Nucleus accumbens (tissue), 56 donors: ENCODE measurements at places on chromosomes 3 and 15.

DNA sequence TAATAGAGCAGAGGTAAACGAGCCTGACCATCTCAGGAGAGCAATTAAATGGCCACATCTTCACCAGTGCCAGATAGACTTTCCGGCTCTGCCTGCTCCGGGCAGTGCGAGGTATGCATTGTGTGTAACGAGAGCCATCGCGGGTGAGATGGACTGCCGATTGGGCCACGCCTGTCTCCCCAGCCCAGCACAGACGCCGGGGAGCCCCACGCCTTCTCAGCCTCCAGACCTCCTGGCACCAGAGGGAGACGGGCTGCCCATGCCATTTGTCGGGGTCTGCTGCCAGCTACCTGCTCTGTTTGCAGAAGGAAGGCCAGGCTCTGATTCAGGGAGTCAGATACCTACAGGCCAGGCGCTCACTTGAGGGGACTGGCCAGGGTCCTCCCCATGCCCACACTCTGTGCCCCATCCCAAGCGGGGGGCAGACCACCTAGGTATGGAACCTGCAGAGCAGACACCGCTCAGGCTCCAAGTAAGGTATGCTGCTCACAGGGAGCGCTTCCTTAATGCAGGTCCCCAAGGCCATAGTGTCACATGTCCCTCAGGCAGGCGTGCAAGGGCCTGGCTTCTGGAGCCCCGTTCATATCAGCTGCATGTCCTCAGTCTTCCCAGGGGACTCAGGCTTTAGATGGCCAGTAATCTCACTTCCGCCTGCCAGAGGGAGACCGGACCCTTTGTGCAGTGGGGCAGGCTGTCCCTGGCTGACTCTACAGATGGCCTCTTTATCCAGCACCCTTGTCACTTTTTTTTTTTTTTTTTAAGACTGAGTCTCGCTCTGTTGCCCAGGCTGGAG is 62.2 kb downstream of the DNAJB8 start:
- DNase-seq: no peak

DNA sequence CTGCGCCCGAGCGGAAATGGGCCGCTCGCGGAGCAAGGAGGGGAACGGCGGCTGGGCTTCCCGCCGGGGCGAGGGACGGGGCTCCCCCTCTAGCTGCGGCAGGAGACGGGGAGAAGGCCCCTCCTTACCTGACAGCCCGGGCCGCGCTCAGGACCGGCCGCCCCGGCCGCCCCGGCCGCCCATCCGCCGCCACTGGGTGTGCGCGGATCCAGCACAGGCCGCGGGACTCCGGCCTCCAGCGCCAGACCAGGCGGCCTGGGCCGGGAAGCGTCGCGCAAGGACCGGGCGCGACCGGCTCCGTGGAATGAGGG is 296 bp downstream of the TPRA1 start:
- no peak for DNase-seq

GRCh38 chr15:28992336-28992864 is 106.6 kb downstream of the APBA2 start:
- DNase-seq: no peak

DNA sequence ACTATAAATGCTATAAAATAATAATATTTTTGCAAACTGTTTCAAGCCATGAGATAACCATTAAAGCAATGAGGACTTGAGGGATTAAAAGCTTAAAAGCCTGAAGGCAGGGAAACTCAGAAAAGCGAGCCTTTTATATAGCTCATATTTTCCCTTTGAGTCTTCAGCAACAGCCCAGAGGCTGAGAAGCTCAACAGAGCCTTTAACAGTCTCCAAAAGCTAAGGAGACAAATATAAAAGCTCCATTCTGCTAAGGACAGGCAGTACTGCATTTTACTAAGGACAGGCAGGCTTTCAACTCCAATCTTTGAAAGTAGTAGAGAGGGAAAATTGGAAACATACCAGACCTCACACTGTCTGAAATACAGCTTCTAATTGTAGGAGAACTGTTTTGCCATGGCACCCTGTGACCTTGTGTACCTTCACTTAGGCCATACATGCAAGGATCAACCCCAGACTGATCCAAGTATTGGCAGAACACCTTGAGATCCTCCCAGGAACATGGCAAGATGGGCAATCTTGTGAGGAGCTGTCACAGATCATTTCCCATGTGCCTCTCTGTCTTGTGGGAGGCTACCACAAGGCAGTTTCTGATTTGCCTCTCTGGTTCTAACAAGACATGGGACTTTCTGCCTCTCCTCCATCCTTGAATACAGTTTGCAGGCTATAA is 53.1 kb upstream of the ARNT2 start:
- DNase-seq: no peak

GRCh38 chr15:35874260-35874905 is 328.4 kb upstream of the DPH6 start:
- DNase-seq: no peak

- no peak for DNase-seq
Observed at GRCh38 chr15:71094137-71094536, 21.1 kb upstream of the THSD4 start.

DNA sequence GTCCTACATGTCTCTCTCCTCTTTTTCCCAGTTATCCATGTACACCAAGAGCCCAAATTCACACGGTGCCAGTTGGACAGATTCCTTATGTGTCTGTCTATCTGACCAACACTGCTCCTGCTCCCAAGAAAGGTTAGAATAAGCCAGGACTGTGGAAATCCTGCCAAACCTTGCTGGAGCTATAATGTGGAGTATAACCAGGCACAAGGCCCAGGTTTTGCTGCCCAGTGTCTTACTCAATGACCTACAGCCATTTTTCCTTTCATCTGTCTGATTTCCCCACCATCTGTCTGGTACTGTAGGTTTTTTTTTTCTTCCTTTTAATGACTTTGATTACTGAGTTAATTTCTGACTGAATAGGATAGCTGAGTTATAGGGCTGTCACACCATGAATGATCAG is 26.5 kb upstream of the MINDY4B start:
- no peak for DNase-seq
